SJSA1 (cell line): ENCODE measurements at places on chromosomes 3 and 15.

- DNase-seq = no peak
Measured at GRCh38 chr3:13702286-13702685, 153.4 kb downstream of the FBLN2 start.

DNA sequence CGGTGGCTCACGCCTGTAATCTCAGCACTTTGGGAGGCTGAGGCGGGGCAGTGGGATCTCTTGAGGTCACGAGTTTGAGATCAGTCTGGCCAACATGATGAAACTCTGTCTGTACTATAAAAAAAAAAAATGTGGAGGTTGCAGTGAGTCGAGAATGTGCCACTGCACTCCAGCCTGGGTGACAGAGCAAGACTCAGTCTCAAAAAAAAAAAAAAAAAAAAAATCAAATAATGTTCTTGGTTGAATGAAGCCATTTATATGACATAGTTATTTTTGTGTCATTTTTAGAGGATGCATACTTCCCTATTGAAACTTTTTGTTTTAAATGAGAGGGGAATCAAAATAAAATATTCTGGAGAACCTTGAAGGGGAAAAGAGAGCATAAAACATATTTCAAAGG lies 3.1 kb downstream of the HMCES start:
- no peak for DNase-seq

GRCh38 chr3:129824926-129825541 lies 68.5 kb downstream of the TMCC1 start:
- DNase-seq = peak; percentile 33

- DNase-seq = no peak
Measured at GRCh38 chr3:119403201-119403600, 60.2 kb downstream of the TMEM39A start.

GRCh38 chr15:67150023-67150860 lies 84.8 kb downstream of the SMAD3 start:
- DNase-seq = peak; percentile 98

GRCh38 chr3:32951410-32951811 lies at the start of gene CCR4:
CCR4 (plus strand) TSS chr3:32951644; CDS start chr3:32953423, 1,779 bp downstream.
- DNase-seq = no peak

DNA sequence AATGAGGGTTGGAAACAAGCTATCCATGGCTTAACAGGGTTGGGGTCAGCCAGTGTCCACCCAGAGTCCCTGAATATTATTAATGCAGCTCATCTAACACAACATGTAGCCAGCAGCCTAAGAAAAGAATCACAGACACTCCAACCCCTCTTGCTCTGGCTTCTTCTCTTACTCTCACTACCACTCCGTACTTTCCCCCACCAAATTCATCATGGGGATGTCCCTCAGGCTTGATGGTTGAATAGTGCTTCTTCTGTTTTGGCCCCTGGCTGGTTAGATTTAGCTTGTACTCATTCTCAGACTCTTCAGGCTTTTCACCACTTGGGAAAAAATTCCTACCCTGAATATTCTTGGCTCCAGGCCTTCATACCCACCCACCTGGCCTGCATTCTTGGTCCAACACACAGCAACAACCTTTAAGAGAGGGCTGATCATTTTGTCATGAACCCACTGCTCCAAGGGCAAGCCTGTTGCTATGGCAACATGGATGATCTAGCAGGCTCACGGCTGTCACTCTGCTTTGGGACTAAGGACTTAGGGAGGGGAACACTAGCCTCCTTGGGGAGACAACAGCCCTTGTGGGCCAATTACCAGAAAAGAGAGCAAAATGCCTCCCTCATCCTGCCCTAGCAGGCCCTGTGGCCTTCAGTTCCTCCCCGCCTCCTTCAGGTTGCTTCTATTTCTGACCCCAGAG lies 9.4 kb upstream of the MED12L start:
- DNase-seq = no peak
